Activated T-cell treated with anti-CD3 and anti-CD28 coated beads, Interleukin-2, amount 50 U/mL, for 4 hours (primary cell): ENCODE measurements at places on chromosomes 13 and 19. TPM values are rescaled to one million over a fixed set of nuclear protein-coding genes. Genes with fewer than 3 reads are reported as not detected.

MUC16 gene
- 0.03 TPM for total RNA-seq

ZNF468 gene
- total RNA-seq = 10.5 TPM

TEX101 gene
- not detected for total RNA-seq

DNA sequence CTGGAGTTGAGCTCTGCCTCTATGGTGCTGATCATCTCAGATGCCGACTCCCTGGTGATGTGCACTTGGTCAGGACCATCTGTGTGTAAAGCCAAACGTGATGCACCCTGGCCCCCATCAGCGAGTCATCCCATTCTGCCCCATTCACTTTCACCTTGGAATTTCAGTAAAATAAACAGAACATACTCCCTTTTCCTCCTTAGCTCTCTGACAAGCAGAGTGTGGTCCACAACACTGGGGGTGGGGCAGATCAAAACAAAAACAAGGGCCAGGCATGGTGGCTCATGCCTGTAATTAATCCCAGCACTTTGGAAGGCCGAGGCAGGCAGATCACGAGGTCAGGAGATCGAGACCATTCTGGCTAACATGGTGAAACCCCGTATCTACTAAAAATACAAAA is 12.3 kb downstream of the CEACAM20 start:
- no peak for DNase-seq

- no peak for DNase-seq
Measured at GRCh38 chr13:111645198-111645597, 324.8 kb downstream of the TEX29 start.

- no peak for DNase-seq
Measured at GRCh38 chr13:102312841-102313240, 89.0 kb downstream of the FGF14 start.

DNA sequence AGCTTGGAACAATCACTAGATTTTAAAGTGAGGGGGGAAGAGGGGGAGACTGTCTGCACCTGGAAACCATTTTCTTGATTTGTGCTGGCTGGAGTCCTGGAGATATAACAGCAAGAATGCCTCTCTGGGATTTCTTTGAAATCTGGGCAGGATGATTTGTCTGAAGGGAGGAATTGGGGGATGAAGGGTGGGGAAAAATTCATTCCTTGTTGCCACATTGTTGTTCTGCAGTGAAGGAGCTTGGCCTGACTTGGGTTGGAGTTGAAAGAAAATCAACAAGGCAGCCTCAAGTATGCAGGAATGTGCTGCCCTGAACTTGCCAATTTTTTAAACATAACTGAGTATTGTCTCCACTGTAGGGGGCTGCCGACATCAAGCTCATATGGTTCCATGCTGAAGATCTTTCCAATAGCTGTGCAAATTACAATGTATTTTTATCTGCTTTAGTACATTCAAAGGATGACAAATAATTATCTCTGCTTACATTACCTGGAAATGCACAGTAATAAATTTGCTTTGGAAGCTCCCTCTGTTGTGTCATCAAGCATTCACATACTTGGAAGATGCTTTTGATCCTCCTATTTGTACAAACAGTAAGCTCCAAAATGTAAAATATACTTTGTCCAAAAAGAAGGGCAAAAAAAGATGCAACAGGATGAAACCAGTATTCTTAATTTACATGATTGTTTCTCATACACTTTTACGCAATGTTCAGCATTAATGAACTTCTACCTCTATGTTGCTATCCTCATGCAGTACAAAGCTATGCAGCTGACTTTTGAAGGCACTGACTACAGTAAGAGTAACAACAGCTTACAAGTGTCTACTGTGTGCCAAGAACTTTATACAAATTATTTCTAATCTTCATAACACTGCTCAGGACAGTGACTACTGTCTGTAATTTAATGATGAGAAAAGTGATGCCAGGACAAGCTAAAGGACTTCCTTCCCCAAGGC is 627.9 kb upstream of the KLF12 start:
- no peak for DNase-seq

- peak; percentile 82 for DNase-seq
Measured at GRCh38 chr19:47210689-47211316, 20.2 kb downstream of the BBC3 start.

DNA sequence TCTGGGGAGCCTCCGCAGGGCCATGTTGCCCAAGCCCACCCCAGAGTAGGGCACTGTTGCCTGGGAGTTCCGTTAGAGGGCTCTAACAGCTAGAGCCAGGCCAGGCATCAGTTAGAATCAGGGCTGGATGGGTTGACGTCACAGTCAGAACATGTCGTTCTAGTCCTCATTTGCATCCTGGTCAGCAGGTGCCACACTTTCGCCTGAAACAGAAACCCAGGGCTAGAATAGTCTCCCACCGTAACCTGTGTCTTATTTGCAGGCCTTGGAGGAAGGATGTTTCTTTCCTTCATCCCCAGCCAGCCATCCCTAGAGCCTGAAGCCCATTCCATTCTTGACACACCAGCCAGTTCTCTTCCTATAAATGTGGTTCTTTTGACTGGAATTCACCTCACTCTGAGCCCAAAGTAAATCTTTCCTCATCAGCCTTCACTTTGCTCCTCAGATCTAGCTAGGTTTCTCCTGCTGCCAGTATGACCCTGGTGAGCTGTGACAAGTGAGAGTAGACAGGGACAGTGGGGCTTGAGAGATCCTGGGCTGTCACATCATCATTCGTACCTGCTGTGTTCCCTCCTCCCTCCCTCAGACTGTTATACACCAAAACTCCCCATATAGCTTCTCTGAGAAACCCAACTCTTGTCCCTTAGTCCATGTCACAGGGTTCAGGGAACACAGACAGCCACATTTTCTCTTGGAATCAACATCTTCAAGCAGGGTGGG is 12.2 kb upstream of the CCDC97 start:
- no peak for DNase-seq

DNA sequence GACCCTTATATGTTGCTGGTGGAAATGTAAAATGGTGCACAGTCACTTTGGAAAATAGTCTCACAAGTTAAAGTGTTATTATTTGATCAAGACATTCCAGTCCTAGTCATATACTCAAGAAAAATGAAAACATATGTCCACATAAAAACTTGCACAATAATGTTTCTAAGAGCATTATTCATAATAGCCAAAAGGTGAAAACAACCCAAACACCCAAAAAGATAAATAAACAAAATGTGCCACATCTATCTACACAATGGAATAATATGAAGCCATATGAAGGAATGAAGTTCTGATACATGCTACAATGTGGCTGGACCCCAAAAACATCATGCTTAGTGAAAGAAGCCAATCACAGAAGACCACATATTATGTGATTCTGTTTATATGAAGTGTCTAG is 14.4 kb upstream of the AKAP8 start:
- no peak for DNase-seq

DNA sequence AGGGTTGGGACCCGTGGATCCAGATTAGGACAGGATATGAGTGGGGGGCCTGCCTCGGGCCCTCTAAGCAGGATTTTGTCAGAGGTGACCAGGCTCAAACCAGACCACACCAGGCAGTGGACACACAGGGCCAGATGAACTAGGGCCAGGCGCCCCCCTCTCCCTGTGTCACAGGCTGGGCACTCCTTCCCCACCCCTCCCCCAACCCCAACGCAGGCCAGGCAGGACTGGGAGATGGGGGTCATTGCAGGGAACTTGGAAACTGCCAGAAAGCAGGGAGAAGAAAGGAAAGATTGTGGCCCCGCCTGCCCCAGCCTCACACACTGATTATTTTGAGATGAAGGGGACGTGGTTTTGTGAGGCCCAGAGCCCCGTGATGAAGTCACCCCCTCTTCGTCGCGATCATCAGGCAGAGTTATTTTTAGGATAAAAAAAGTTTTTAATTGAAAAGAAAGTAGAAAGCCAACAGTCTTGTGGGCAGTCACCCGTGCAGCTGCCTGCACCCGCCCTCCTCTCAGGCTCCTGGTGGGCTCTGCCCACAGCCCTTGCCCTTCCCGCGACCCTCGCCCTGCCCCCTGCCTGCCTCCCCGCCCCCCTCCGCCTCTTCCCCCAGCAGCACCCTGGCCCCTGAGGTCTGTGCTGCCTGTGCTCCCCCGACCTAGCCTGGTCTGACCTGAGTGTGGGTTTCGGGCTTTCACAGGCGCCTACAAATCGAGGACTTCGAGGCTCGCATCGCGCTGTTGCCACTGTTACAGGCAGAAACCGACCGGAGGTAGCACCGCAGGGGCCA is 1.9 kb upstream of the YJEFN3 start:
- DNase-seq = no peak
